ENCODE measurements at places on chromosomes 11 and 22.

DNA sequence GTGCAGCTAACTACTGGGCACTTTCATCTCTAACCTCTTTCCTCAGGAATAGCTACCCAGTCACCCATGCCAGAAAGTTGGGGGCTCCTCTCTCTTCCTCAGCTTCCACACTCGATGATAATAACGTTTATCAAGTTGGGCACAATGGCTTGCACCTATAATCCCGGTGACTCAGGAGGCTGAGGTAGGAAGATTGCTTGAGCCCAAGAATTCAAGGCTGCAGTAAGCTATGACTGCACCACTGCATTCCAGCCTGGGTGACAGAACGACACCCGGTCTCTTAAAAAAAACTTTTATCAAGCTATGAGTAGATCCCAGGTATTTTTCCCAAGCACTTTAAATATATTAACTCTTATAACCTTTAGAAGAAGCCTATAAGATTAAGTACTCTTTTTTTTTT lies 2.0 kb downstream of the SF3A1 start:
- DNase-seq: peak; percentile 48

- no peak for DNase-seq
Observed at GRCh38 chr11:118715837-118716260, 36.4 kb upstream of the TREH start.

DNA sequence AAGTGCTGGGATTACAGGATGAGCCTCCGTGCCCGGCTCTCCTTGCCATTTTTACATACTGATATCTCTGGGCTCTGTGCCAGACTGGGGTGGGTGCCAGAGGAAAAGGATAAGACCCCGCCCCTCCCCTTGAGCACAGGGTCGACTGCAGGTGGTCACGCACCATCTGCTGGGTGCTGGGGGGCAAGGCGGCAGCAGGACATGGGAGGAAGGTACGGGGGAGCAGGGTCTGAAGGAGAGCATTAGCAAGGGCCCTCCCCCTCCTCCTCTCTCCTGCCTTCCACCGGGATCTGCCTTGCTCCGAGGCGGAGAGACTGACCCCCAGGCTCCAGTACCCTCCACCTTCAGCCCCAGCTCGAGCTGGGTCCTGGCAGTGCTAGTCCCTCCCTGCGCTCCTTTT lies 9.7 kb upstream of the PGA3 start:
- no peak for DNase-seq

DNA sequence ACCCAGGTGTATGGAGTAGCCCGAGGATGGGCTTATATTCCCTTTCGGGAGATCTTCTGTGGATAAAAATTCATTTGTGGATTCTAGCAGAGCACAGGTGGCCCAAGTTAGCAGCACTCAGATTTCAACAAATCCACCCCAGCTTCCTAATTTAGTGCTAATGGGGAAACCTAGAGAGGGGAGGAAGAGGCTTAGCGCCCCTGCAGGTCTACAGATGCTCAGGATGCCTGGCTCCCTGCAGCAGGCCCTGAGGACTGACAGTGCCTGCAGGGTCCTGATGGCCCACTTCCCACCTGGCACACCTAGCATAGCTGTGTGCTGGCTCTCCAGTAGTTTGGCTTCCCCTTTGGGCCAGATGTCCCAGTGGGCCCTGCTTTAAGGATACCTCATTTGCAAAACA lies 6.5 kb downstream of the DGAT2 start:
- no peak for DNase-seq

DNA sequence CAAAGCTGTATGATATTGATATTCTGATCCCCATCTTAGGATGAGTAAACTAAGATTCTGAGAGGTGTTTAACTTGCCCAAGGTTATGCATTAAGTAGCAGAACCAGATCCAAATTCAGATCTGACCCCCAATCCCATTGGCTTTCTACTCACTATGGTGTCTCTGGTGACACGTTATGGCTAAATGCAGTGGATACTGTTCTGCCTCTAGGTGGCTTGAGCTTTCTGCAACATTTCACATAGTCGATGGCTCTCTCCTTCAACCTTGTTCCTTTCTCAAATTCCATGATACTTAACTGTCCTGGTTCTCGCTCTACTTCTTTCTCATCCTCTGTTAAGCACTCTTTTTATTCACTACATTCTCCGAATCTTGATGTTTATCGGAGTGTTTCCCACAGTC lies 9.4 kb downstream of the C11orf97 start:
- peak; percentile 31 for DNase-seq

DNA sequence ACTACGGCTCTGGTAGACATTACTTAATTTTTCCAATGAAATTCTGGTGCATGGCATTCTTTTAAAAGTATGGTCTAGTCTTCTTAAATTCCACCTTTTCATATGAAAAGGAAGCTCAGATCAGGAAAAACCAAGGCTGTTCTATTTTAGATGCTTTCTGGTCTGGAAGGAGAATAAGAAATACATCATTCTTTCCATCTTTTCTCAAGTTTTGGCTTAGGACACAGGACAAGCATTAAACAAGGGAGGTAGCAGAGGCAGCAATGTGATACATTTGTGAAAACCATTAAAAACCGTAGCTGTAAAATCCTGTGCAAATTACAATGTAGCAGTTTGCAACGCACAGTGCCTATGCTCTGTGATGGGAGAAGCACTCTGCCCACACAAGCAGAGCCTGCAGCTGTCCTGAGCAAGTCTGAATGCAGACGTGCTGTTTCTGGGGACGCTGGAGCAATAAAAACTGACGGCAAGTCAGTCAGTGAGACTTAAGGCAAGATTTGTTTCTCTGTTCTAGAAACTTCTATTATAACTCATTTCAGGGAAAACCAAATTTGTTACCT lies 23.7 kb downstream of the NAP1L4 start:
- DNase-seq: no peak

DNA sequence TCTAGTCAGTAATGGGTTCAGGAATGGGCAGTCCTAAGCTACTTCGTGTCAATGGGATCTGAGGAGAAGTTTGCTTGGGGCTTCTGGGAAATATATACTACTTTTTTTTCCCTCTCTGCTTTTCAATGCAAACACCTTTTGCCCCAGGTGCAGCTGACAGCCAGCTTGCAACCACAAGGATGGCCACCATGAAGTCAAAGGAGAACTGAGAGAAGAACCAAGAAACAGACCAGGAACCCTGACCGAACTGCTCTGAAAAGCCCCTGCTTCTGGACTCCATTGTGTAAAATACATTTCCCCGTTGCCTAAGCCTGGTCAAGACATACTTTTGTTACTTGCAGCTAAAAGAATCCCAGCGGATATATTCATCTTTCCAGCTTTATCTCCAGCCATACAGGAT lies 20.1 kb upstream of the CD44 start:
- no peak for DNase-seq

DNA sequence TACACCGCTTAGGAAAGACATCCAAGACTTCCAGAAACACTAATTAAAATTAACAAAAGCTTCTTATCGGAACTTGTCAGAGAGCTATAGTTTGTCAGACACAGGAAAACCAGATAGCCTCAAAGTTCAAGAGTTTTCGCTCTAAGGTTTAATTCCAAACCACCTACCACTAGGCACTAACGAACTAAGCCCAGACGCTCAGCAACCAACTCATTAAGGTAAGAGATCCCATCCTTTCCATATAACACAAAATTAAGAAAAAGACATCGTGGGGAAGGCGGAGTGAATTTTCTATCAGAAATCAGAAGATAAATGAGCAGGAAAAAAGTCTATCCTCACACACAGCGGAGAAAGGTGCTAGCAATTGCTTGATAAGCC lies 382 bp downstream of the IMMP1L start:
- DNase-seq: no peak

DNA sequence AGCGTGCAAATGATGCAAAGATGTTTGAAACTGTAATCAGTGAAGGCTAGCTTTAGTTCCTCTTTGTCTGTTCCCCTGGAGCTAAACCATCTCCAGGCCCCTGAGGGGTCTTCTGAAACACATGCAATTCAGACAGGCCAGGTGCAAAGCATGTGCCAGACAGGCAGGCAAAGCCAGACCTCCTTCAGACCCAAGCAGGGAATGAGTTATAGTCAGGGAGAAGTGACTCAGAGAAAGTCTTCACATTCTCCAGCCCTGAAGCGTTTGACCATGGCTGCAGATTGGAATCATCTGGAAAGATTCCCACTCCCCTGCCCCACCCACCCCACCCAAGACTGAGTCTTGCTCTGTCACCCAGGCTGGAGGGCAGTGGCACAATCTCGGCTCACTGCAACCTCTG lies 187.0 kb upstream of the ISX start:
- DNase-seq: peak; percentile 91

- no peak for DNase-seq
Observed at GRCh38 chr22:49600468-49600867, 227.2 kb downstream of the BRD1 start.

DNA sequence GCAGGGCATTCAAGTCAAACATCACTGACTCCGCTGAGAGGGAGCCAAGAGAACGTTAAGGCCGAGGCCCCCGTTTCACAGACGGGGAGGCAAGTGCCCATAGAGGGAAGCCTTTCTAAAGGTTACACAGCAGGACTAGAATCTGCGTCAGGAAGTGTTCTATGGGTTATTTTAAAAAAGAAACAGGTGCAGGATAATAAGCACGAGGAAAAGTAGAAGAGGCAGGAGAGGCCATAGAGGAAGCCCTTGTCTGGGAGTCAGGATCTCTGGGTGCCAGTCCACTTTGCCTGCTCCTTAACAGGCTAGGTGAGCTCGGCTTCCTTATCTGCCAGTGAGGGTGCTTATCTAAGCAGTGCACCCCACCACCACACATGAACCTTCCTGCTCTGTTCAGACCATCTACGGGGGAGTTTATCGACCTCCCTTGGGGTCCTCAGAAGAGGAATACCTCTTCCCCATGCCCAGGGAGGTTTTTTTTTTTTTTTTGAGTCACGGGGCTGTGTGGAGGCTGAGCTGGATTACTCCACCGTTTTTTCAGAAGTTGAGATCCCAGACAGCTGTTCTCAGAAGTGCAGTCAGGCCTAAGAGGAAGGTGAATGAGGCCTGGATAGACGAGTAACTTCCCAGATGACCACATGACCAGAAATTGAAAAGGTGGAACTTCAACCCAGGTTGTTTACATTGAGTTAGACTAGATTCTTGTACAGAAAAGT lies 1.2 kb upstream of the FCHSD2 start:
- peak; percentile 74 for DNase-seq

DNA sequence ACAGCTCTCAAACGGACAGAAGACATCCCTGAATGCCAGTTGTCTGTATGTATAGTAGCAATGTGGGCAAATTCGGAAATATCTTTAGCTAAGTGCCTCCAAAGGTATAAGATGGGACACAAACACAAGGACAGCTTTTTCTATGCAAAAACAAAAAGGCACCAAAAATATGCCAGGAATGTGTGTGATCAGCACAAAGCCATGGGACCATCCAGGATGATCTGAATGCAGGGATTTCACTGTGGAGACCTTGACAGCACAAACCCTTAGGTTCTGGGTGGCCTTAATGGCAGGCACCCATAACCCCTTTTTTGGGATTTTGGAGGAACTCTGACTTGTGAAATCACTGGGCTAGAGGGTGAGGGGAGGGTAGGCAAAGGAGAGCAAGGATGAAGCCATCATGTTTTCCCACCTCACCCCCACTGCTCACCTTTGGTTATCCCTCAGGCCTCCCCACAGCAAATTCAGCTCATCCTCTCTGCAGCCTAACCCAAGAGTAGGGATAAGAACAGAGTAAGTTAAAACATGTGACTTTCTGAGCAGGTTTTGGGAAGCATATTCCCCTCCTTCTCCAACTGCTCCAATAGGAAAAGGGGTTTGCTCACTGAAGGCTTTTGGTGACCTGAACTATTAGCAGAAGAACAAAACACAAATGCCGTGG lies 154.6 kb downstream of the SNX19 start:
- no peak for DNase-seq

DNA sequence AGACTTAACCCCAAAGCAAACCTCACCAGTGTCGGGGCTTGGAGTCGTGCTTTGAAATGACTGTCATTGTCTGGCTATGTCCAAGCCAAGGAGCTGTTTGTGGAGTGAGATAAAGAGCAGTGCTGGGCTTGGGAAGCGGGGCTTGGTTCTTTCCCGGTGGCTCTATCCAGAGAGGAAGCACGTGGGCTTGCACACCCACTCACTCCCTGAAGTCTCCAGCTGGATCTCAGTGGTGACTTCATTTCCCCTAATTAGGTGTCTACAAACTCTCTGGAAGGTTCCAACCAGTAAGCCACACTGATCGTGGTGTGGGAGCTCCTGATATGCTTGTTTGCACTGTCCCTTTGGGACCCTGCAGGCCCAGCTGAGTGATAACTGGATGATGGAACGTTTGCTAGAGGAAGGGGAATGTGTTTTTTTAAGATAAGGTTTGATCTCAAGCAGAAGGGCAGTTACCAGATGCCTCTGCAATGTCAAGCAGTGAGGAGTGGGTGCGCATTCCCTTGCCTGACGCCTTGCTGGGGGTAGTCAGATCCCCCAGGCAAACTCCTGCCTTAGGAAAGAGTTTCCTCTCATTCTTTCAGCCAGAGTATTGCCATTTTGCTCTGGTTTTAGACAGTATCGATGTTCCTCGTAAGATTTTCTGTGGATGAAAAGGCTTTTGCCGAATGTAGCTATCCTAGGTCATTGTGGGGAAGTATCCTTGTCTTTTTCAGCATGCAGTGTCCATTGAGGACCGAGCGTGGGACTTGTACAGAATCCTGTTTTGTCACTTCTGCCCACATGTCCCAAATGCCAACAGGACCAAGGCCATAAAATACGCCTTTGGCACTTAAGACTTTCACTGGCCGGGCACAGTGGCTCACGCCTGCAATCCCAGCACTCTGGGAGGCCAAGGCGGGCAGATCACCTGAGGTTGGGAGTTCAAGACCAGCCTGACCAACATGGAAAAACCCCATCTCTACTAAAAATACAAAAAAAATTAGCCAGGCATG lies 90.9 kb downstream of the MICAL2 start:
- DNase-seq: peak; percentile 46

DNA sequence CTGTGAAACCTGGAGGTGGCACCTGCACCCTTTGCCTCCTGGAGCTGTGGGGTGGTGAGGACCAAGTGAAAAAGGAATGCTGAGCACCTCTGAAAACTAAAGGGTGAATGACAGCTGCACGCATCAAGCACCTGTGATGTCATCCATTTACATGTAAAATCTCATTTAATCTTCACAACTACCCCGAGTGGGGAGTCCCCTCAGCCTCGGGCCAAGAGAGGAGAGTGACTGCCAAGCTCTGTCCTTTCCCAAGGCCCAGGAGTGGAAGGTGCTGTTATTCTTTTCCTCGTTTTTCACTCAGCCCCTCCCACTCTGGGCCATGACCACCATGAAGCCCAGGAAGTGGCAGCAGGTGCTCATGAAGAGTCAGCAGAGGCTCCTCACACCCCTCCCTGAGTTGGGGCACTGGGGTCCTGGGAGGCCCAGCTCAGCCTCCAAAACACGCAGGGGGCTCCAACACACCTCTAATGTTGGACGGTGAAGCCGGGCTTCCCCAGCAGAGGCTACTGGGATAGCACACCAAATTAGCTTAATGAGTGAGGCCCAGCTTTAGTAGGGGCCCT lies 35.7 kb downstream of the NECTIN1 start:
- DNase-seq: no peak

DNA sequence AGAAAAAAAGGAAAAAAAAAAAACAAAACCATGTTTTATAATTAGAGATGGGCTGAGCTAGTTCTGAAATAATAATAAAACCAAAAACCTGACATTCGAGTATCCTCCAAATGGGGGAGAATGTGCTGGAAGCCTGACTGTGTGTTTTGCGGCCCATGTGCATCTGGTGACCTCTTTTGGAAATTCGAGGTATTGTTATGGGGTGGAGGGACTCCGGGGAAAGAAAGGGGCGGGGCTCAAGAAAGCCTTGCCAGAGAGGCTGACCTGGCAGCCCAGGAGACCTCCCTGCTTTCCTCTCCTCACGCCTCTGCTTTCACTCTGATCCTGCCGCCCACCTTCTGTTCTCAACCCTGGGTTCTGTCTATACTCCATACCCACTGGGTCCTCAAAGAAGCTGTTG lies 72.9 kb downstream of the CTTN start:
- DNase-seq: no peak

All from kidney tubule cell (primary cell).